ENCODE measurements at places on chromosomes 12 and 14.
A peak's percentile ranks its signal among the peaks of the same experiment; 100 is the strongest.

DNA sequence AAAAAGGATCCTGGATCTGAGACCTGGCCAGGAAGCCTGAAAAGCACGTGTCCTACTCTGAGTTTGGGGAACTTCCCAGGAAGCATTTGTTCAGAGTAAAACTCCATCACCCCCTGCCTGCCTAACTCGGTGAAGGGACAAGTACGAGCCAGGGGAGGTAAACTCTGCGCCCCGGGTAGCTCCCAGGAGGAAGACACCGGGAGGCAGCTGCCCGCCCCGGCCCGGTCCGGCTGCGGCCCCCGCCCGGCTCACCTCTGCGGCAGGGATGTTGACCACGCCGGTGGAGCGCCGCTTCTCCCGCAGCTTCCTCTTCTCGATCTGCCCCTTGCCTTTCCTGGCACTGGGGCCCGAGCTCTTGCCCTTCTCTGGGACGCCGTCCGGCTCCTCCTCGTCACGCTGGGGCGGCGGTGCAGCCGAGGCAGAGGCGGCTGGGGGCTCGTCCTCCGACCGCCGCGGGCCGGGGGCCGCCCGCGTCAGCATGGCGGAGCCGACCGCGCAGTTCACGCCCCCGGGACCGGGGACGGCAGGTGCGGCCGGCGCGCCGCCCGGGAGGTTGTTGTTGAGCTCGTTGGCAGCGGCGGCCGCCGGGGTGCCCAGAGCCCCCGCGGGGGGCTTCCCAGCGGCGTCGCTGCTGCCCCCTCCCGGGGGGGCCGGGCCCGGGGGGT is 1.2 kb downstream of the PAWR start:
- peak; percentile 28 for DNase-seq

GRCh38 chr14:105107351-105107750 is 42.1 kb upstream of the GPR132 start:
- DNase-seq, result no peak

DNA sequence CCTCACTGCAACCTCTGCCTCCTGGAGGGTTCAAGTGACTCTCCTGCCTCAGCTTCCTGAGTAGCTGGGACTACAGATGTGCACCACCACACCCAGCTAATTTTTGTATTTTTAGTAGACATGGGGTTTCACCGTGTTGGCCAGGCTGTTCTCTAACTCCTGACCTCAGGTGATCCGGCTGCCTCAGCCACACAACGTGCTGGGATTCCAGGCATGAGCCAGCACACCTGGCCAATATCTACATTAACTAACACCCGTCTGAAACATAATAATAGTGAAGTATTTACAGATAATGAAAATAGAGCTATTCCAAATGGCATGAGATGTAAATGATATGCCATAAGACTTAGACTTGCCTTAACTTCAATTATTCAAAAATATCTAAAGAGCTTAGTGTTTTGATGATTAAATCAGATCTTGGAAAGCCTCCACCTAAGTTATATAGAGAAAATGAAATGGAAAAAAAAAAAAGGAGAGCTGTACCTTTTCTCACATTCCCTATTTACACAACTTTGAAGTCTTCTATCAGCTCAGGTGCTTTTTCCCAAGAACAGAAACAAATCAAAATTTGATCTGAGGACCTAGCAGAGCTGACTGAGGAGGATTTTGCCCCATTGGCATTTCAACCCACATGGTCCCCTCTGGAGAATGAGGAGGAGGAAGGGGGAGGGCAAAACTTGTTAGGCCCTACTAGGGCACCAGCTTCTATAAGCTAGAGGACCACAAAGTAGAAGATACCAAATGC is 309.2 kb downstream of the PRKD1 start:
- no peak for DNase-seq

- no peak for DNase-seq
Measured at GRCh38 chr12:110585231-110585799, 2.2 kb upstream of the PPTC7 start.

- DNase-seq, result peak; percentile 62
Measured at GRCh38 chr12:48936379-48936979, 11.2 kb upstream of the FKBP11 start.

GRCh38 chr12:6734506-6735387 is 10.9 kb downstream of the COPS7A start:
- no peak for DNase-seq

- DNase-seq, result no peak
Measured at GRCh38 chr12:31663576-31663975, 4.1 kb downstream of the ETFBKMT start.

GRCh38 chr14:61730756-61731373 is 31.4 kb upstream of the SNAPC1 start:
- DNase-seq, result no peak

GRCh38 chr14:102929241-102930137 is 7.0 kb downstream of the AMN start:
- no peak for DNase-seq

GRCh38 chr14:50381823-50382287 is 14.8 kb downstream of the CDKL1 start:
- no peak for DNase-seq

Data from 8988T (cell line).